HT-29 (cell line): ENCODE measurements at places on chromosomes 3 and 15.

DNA sequence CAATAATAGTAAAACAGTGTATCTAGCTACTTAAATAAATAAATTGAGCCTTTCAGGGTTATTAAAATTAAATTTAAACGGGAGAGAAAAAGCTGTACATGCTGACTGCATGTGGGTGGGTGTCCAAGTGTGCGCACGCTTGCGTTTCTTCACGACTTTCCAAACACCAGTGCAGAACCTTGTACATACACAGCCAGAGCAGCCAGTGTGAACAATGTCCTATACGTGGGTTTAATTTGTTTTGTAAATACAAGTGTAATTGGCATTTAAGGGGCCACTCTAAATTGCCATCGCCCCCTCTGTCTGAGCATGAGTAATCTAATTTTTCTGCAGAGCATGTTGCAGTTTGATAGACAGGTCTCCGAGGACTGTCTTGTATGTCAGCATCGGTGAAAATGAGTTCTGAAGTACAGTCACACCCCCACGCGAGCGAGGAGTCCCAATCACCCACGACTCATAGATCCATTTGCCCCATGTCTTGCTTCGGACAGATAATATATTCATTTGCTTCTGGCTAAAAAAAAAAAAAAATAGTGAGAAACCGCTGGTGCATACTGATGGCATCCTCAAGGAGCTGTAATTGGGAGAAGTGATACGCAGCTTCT lies 121.8 kb upstream of the ARRDC4 start:
- no peak for DNase-seq

GRCh38 chr15:39443659-39444219 lies 137.1 kb upstream of the THBS1 start:
- DNase-seq = no peak

DNA sequence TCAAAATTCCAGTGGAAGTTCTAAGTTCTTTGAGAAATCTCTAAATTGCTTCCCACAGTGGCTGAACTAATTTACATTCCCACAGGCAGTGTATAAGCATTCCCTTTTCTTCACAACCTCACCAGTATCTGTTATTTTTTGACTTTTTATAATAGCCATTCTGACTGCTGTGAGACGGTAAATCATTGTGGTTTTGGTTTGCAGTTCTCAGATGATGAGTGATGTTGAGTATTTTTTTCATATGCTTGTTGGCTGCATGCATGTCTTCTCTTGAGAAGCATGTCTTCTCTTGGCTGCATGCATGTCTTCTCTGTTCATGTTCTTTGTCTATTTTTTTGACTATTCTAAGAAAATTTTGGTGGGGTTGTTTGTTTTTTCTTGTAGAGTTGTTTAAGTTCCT lies 499.6 kb upstream of the CCDC54 start:
- DNase-seq = no peak

GRCh38 chr3:107651782-107652181 lies 129.0 kb downstream of the BBX start:
- DNase-seq = no peak

GRCh38 chr3:64533617-64534317 lies 154.0 kb downstream of the ADAMTS9 start:
- peak; percentile 68 for DNase-seq

DNA sequence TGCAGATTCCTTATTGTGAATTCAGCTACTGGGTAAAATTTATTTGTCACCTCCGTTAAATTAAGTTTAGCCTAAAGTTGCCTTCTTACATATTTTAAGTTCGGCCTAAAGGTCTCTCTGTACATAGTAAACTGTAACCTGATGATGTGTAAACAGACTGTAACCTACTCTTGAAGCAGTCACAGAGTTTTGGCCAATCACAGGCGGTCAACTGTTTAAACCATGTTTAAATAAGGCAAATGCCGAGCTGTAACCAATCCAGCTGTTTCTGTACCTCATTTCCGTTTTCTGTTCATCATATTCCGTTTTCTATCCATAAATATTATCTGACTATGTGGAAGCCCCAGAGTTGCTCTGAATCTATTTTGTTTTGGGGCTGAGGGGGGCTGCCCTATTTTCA lies 2.4 kb upstream of the ADAMTSL3 start:
- DNase-seq = no peak
